ENCODE measurements at places on chromosomes 11 and 22.
A peak's percentile ranks its signal among the peaks of the same experiment; 100 is the strongest.

DNA sequence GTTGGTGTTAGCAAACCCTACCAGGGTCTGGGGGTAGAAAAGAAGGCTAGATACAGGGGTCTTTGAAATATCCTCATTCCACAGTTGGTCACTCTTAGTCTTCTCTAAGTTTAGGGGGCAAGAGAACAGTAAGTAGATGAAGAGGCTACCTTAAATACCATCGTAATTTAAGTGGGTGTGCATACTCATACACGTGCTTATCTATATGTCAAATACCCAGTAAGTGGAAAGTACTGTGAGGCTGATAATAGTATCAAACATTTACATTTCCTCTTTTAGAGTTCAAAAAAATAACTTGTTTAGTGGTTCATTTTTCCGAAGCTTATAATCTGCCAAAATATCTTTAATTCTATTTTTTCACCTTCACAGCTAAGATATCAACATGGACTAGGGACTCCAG, 90.7 kb downstream of the WNT11 start:
- no peak for DNase-seq

DNA sequence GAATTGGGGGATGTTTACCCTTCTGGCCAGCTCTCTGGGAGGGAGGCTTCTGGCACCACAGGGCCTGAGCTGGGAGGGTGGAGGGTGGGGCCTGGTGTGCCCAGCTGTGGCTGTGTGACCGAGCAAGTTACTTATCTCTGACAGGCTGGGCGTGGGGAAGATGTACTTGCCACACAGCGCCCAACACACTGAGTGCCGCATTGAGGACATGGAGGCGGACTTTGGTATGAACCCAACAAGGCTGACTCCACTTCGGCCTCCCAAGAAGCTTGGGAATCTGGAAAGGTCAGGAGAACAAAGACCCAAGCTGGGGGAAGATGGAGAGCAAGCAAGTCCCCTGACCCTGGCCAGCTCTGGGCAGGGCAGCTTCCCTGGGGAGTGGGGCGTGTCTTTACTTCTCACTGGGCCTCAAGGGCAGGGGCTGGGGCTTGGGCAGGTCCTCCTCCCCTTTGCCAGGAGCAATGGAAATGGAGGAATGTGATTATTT, 2.4 kb upstream of the MGAT3 start:
- no peak for DNase-seq

GRCh38 chr11:112134473-112134872, 29.4 kb downstream of the IL18 start:
- DNase-seq: no peak

DNA sequence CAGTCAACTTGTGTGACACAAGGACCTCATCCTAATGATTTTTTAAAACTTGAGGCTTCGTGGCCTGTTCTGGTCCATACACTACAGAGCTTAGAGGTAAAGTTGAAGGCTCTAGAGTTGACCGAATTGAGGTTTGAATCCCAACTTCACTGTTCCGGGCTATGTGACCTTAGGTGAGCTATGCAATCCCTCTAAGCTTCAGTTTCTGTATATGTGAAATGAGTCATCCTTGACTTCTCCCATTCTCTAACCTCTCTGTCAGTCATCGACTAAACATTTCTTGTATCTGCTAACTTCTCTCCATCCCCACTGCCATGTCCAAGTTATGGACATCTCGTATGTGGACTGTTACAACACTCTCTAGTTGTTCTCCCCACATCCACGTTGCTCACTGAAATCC, 178.2 kb upstream of the TMEM45B start:
- DNase-seq: no peak

GRCh38 chr11:57094181-57094935, 87.4 kb upstream of the LRRC55 start:
- DNase-seq: no peak

DNA sequence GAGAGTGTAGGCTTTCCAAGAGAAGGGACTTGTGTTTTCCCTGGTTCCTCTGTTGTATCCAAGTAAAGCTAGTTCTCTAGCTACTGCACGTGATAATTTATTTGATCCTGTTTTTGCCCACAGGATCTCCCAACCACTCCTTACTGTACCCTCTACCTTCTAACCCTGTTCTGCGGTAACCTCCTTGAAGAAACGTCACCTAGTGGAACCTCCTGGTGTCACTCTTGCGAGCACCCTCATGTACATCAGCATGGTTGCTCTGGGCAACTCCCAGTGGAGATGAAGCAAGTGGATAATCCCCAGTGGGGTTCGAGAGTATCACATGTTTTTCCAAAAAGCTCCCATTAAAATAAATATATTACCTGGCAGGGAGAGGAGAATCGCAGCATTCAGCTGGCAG, 108.9 kb upstream of the CLMP start:
- DNase-seq: no peak

GRCh38 chr11:77101043-77101537, 1.6 kb upstream of the OMP start:
- DNase-seq: no peak

DNA sequence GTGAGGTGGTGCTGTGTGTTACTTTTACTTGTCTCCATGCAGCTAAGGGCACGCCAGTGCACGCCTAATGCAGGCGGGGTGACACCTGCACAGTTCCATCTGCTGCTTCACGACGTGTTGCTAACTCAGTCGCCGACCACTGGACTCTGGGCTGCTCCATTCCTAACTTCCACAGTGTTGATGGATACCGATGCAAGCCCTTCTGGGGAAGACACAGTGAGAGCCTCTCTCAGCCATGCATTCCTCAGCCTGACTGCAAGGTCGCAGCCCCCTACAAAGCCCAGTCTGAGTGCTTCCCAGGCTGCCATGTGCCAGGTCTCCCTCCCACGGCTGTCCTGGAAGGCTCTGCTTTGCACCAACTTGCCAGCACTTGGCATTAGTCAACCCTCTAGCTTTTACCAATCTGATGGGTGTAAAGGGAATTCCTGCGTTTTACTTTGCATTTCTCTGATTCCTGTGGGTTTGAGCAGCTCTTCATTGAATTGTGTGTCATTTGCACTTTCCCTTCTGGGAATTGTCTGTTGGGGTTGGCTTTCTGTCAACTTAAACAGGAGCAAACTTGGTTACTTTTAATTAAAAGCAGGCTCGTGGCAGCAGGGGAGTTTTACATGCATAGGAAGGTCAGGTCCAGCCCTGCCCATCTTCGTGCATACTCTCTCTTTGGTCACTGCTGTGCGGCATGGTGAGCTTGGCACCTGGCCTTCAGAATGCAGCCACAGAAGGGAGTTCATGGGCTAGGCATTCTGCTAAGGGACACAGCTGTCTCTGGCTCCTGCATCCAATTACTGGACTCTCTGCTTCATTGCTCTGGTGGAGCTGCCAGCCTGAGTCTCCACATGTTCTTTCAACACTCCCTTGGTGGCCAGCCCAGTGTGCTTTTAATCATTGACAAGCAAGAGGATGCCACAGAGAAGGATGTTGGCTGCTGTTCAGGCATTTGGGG, 34.6 kb upstream of the SHANK2 start:
- peak; percentile 7 for DNase-seq

GRCh38 chr11:43579171-43579918, 101.2 kb upstream of the HSD17B12 start:
- DNase-seq: no peak

DNA sequence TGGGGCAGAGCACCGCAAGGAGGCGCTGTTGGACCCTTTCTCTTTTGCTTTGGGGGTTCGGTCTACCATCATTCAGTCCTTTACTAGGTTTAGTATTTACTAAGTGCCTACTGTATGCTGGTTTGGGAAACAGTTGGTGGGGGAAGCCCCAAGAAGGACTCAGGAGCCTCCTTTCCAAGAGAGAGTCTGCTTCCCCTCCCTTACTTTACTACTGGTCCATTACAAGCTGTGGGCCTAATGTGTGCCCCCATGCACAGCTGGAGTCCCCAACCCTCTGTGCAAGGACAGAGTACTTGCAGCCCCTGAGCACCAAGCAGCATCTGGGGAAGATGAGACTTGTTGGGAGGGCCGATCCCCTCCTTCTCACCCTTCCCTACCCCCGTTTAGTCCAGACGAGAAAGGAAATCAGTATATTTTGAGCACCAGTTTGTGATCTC, 876 bp upstream of the UBE2L6 start:
- DNase-seq: peak; percentile 39

- no peak for DNase-seq
These were observed 93.2 kb downstream of the TRMU start for GRCh38 chr22:46428602-46429324.

DNA sequence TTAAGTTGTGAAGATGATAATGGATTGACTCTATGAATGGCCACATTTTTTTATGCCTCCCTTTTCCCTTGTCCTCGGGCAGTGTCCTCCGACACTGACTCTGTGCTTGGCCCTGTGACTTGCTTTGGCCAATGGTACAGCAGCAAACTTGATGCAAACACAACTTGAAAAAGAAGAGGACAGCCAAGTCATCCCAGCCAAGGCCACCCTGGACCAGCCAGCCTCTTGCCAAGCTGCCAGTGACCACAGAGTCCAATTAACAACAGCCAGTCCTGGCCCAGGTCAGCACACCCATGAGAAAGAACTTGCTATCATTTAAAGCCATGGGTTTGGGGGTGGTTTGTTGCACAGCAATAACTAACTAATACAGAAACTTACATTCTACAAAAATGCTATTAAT, 63.4 kb upstream of the SLC35C1 start:
- DNase-seq: no peak

- DNase-seq: no peak
These were observed 217.7 kb downstream of the LUZP2 start for GRCh38 chr11:24714601-24715000.

DNA sequence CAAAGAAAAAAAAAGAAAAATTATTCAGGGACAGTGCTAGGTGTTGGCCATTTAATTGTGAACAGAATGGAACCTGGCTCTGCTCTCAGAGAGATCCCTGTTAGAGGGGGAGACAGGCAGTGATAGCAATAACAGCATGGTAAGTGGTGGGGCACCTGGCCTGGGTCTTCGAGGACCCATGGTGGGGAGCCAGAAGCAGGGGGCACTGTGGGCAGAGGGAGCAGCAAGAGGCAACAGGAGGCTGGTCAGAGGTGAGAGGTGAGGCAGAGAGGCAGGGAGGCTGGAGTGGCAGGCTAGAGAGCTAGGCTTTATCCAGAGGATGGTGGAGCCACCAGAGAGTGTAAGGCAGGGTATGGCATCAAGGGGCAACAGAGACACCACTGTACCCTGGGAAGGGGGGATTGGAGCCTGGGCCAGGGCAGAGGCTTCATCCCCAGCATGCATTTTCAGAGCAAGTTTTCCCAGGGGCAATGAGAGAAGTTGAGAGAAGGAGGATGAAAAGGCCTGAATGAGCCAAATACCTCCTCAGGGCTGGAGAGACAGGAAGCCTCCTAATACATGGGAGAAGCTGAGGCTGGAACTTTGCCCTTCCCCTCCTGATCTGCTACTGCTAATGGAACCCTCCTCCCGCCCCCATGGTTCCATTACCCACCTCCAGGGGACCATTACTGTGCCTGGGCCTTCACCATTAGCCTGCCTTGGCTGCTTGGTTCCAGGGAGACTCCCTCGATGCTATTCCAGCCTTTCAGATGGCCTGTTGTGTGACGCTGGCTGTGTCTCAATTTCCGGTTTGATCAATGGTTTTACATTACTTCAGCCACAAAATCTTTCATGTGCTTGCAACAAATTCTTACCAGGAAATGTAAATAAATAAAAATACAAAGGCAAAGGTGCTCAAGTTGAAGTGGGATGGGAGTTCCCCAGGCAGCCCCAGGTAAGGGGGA, 2.6 kb upstream of the P2RY2 start:
- no peak for DNase-seq

GRCh38 chr11:8927233-8927632, 5.5 kb downstream of the C11orf16 start:
- DNase-seq: no peak

DNA sequence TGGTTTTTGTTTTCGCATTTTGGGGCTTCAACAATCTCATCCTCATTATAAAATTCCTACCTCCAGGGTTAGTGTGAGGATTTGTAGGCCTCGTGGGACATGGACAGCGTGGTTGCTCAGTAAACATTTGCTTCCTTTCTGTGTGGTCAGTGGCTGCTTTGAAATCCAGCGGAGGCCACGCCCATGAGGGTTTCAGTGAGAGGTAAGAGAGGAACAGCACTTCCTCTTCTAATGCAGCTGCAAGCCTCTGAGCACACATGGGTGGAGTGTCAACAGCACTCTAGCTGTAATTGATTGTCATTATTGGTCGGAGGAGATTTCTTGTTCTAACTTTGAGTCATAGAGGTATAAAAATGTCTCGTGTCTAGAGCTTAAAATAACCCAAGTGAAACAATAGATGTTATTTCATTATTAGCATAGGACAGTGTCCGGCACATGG, 6.0 kb upstream of the ARHGAP42 start:
- no peak for DNase-seq

- DNase-seq: no peak
These were observed 15.1 kb downstream of the DGCR2 start for GRCh38 chr22:19106886-19107729.

Measured in NCI-H446 (cell line).